Activated CD4-positive, alpha-beta T cell treated with anti-CD3 and anti-CD28 coated beads for 4 hours (primary cell): ENCODE measurements at places on chromosomes 7 and 10.

DNA sequence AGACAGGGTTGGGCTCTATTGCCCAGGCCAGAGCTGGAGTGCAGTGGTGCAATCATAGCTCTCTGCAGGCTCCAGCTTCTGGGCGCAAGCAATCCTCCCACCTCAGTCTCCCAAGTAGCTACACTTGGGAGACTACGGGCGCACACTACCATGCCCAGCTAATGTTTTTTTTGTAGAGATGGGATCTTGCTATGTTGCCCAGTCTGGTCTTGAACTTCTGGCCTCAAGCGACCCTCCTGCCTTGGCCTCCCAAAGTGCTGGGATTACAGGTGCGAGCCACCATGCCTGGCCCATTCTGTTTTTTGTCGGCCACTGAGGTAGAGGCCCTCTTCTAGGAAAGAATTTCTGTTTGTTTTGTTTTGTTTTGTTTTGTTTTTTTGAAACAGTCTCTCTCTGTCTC, 12.2 kb downstream of the ALKBH4 start:
- DNase-seq = no peak

DNA sequence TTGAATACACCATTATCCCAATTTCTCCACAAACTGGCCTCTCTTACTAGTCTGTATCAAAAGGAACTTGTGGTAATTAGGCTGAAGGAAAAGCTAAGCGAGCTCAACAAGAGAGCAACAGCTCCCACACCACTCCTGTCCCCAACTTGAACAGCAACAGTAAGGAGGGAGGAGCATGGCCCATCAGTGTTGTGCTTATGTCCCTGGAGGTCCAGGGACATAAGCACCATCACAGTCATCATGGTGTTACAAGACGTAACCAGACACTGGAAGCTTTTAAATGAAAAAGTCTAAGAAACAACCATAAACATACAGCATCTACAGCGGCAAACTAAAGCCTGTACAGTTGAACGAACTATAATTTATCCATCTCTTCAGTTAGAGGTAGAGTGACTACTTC, 989 bp downstream of the ERLIN1 start:
- DNase-seq = no peak

DNA sequence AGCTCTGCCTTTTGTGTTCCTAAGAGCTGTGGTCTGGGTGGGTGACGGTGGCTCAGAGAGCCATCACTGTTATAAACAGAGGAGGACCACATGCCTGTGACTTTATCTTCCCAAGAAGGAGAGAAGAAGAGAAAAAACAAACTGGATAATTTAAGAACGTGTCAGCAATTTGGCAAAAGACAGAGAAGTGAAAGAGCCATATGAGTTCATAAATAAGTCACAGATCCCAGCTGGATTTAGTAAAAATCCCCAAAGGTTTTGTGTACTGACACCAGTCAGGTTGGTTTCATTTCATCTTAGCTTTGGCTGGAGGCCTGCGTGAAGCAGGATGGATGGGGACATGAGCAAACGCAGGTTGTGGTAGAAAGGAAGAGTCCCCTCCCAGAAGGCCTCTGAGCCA, 120.7 kb downstream of the CXCL12 start:
- DNase-seq = no peak

DNA sequence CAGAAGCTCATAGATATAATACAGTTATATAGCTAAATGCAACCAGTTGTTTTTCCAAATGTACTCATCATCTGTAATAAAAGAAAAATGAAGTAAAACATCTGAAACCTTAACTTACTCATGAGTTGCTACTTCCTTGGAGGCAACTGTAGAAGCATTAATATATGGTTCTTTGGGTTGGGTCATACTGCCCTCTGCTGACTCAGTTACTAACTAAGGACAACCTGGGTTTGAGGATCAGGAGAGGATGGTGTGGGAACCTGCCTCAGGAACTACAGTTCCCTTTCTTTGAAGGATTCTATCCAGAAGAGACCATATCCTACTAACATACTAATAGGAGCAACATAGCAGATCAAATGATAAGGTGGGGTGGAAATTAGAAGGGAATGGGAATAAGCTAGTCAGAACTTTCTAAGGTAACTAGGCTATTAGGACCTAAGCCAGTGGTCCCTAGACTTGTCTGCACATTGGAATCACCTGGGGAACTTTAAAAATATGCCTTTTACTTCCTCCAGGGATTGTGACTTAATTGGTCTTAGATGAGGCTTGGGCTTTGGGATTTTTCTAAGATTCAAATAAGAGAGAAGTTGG, 20.7 kb downstream of the COX15 start:
- DNase-seq = peak; percentile 26

DNA sequence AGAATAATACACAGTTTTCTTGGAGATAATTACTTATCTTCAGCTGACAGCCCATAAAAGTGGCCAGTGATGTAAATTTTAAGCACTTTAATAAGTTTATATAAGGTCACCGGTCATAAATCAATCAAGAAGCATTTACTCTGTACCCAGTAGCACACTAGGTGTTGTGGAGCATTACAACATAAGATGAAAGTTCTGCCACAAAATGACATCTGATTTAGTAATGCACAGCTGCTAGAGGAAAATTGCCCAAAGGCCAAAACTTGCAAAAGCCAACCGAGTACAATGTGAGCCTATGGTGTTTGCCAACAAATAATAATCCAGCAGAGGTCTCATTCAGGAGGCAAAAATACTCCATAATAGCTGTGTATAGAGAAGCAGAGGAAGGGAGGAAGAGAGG, 63.6 kb downstream of the GPR37 start:
- no peak for DNase-seq

DNA sequence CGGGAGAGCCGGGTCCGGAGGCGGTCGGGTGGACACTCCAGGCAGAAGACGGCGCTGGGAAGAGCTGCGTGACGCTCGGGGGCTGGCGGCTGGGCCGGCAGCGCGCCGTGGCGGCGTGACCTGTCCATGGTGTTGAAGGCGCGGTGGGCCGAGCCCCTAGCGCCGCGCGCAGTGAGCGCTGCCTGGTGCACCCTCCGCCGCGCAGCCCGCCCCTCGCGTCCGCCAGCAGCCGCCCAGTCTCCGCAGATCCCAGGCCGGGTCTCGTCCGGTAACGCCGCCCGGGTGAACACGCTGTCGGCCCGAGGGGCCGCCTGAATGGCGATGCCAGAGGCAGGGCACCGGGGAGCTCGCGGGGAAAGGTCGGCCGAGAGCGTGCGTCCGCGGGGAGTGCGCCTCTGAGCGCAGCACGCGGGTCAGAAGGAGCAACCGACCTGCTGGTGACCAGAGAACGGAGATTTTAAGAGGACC, 657 bp upstream of the TMEM178B start:
- no peak for DNase-seq
